HT-29 (cell line): ENCODE measurements at places on chromosomes 7 and 10.
A peak's percentile ranks its signal among the peaks of the same experiment; 100 is the strongest.

GRCh38 chr7:11858026-11858425 lies 26.0 kb upstream of the THSD7A start:
- DNase-seq = no peak

GRCh38 chr10:111875725-111876124 lies 307.8 kb downstream of the GPAM start:
- no peak for DNase-seq

GRCh38 chr10:72260239-72260975 lies 13.3 kb upstream of the DDIT4 start:
- DNase-seq = peak; percentile 79

DNA sequence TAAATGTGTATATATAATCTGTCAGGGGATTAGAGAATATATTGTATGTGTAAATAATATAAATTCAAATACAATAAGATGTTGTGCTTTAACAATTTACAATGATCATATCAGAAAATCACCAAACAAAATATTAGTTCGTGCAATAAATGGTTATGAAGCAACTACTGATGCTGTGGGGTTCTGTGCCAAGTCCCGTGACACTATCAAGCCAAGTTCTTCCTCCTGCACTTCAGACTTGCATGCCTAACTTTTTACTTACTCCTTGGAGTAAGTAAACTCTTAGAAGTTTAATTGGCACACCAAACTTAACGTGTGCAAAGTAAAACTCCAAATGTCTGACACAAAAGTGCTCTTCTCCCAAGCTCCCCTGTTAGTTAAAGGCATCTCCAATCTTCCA lies 26.5 kb upstream of the TMEM254 start:
- no peak for DNase-seq

GRCh38 chr7:85737426-85737825 lies 550.6 kb upstream of the SEMA3D start:
- DNase-seq = no peak
